GM19239 (cell line): ENCODE measurements at places on chromosomes 13 and 19.

GRCh38 chr19:58498316-58499020, 13.3 kb downstream of the SLC27A5 start:
- DNase-seq: no peak

- DNase-seq: no peak
These were observed 16.5 kb downstream of the IQCN start for GRCh38 chr19:18257503-18258470.

- no peak for DNase-seq
These were observed 13.1 kb downstream of the ATP11A start for GRCh38 chr13:112702986-112703379.

DNA sequence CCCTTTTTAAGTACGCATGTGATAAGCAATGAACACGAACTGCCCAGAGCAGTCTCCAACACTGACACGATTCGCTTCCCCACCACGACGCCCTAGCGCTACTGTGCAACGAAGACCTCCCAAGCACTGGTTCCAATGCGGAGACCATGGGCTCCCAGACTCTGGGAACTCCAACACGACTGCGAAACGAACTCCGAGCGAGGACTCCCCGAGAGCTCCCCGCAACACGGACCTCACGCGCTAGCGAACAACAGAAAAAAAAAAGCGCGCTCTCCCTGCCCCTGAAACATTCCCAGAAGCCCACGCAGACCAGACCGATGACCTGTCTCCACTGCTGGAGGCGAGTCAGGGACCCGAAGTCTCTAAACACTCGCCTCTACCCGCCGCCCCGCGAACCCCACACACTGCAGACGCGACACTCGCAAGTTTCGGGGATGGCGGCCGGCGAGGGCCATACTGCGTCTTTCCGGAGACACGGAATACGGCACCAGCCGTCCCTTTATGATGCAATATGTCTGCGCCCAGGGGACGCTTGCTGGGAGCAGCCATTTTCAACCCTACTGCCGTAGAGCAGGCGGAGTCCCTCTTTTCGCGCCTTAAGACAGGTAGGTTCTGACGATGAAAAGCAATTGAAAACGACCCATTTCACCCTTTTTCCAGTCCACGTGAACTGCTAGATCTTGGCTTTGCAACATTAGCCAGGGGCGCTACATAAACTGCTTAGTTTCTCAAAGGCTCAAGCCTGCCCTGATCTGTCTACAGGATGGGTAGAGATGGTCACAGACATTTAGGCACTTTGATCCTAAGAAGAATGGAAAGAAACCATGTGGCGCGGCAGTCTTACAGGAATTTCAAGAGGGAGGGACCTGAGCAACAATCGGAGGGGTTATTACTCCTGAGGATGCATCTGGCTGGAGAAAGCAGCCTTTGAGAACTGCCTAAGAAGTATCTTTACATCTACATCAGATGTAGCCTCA, at the start of gene ZNF577:
TSS of gene ZNF577 (minus strand) at position 430 of the 977 bp plus-strand sequence. CDS start 7,569 bp downstream, outside the sequence.
- no peak for DNase-seq

DNA sequence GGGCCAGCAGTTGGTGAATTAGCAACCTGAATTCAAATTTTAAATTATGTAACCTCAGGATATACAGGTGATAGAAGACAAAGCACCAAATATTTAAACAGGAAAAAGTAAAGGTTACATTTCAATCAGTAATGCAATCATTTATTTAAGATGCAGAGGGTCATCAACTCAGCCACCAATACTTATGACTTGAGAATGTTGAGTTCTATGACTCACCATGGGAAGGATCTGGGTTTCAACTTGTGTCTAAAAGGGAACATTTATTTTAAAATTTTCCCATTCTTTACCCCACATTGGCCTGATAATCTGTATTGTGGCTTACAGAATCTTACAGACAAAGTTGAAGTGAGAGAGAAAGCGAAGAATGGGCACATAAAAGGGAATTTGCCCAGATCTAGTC, 418.0 kb downstream of the NDFIP2 start:
- DNase-seq: no peak

GRCh38 chr19:746208-746819, 4.6 kb upstream of the MISP start:
- no peak for DNase-seq

DNA sequence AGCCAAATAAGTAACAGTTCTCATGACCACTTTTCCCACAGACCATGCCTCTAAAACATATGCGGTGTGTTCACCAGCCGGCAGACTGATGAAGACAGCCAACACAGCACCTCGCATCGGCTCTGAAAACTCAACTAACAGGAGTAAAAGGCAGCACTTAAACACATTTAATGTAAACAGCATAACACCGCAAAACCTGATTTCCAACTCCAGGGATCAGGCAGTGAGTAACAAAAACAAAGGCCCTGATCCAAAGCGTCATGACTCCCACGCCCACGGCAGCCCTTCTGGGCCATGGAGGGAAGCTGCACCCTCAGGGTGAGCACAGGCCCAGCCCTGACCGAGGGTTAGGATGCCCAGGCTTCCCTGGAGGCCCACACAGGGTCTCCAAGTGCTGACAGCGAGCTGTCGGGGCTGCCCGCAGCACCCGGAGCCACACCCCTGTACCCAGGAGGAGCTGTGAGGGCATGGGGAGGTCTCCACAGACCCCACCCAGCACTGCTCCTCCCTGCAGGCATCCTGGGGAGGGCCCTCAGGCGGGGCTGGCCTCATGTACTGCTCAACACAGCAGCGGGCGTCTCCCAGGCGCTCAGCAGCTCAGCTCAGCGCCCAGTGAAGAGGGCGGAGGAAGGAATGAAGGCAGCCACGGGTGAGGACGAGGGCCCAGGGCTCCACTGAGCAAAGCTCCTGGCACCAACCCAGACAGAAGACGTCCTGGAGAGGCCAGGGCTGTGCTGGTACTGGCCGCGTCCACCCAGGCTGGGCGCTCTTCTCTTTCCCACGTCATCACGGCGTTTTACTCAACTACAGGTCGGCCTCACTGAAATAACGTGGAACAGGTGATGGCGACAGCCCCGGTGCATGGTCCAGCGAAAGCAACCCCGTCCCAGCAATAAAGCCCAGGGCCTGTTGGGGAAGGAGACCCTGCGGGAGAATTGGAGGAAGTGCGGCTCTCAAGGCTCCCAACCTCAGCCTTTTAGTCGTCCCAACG, 53.7 kb downstream of the RASA3 start:
- no peak for DNase-seq

GRCh38 chr19:29587059-29587458, 19.0 kb upstream of the POP4 start:
- DNase-seq: no peak

- DNase-seq: peak; percentile 44
These were observed 13.3 kb upstream of the ZNF57 start for GRCh38 chr19:2887391-2887914.

- DNase-seq: no peak
These were observed 807.6 kb downstream of the UQCRFS1 start for GRCh38 chr19:28405346-28405742.

GRCh38 chr13:39073983-39074382, 35.7 kb downstream of the NHLRC3 start:
- no peak for DNase-seq

GRCh38 chr19:12789098-12789903, 2.0 kb upstream of the JUNB start:
- DNase-seq: no peak

- no peak for DNase-seq
These were observed 417.9 kb downstream of the GPC5 start for GRCh38 chr13:91816263-91816807.

- DNase-seq: no peak
These were observed 11.6 kb upstream of the ZNF536 start for GRCh38 chr19:30360376-30361106.

- DNase-seq: no peak
These were observed 1.8 kb upstream of the ATP11A start for GRCh38 chr13:112687836-112688559.

GRCh38 chr13:32298695-32299094, 16.5 kb downstream of the ZAR1L start:
- DNase-seq: no peak

DNA sequence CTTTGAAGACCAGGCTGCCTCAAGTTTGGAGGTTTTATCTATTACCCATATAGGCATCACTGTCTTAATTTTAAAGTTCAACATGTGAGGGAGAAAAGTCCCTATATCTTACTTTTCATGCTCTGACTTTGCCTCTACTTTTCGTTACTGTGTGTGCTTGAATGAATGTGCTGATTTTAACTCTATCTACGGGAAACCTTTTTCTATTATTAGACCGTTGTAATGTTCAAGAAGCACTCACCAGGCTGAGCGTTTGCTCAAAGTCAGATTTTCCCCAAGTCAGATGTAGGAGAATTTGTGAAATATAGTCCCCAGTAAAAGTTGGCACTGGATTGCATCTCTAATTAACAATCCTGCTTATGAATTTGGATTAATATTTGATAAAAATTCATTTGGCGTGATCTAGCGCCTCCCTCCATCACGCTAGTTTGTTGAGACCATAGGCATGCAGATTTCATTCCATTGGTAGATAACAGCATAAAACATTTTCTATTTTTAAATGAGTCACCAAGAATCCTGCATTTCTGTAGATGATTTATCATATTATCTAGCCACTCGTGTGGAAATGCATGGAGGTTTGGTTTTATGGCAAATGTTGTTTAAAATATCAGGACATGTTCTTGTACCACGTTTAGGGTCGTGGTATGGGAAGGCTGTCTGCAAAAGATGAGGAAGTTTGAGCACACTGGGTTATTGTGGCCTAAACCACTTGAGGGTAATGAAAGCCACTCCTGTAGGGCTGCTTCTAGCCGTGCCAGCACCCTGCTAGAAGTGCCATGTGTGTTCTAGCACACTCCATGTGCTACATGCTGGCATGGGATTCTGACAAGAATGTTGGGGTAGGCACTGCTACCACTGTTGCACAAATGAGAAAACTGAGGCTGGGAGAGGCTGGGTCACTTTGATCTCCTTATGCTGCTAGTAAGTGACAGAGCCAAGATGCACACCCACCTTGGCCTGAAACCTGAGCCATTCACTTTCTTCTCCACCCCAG, 179.4 kb downstream of the FGF9 start:
- no peak for DNase-seq

- no peak for DNase-seq
These were observed 24.2 kb upstream of the C13orf46 start for GRCh38 chr13:113997845-113998751.

DNA sequence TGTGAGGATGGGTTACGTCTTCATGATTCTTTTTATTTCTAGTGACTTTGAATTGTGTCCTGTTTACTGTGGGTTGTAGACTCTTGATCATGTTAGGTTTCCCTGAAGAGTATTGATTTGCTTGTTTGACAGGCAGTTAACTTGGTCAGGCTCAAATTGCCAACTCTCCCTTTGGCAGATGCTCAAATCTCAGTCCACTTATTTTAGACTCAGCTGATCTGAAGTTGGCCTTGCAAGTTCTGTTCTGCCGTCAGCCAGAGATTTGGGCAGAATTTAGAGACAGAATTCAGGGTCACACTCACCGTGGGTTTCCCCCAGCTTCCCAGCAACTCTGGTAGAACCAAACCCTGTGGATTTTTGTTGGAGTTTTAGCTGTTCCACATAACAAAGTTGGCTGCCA, 71.6 kb upstream of the TEX29 start:
- no peak for DNase-seq

DNA sequence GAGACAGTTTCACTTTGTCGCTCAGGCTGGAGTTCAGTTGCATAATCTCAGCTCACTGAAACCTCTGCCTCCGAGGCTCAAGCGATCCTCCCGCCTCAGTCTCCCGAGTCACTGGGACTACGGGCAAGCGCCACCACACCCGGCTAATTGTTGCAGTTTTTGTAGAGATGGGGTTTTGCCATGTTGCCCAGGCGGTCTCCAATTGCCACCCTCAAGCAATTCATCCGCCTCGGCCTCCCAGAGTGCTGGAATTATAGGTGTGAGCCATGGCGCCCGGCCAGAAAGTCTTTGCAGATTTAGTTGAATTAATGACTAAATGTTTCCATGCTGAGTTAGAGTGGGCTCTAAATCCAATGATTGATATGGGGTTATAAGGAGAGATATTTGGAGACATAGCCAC, 4.5 kb upstream of the CADM4 start:
- no peak for DNase-seq

GRCh38 chr19:46925548-46925950, 64.8 kb downstream of the ARHGAP35 start:
- no peak for DNase-seq

DNA sequence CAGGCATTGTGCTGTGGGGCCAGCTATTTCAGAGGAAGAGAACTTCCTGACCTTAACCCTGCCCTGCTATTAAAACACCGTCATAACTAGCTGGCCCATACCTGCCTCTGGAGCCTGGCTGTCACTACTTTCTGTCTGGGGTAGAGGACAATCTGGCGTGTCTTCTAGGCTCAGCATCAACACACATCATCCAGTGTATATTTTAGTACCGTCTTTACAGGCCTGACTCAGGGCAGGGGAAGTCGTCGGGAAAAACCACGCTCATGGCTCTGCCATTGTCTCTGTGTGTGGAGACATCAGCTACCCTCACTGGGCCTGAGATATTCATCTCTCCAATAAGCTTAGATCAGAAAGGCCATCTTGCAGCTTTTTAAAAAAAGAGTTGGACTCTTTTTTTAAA, 151.1 kb downstream of the KATNAL1 start:
- DNase-seq: no peak

- DNase-seq: no peak
These were observed 8.5 kb downstream of the SOX21 start for GRCh38 chr13:94703721-94704314.

DNA sequence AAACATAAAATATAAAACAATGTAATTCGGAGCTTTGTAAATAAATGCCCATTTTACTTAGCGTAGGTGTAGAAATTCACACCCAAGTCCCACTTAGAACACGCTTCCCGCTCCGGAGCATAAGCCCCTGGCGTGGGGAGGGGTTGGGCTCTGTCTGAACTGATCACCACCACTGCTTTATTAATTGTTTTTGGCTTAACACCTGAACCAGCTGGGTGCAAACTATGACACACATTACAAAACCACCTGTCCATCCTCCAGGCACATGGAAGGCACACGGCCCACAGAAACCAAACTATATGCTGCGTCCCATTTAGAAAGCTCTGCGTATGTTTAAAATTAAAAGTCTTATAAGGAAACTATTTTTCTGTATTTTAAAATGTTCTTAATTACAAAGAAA, 25.9 kb downstream of the RASA3 start:
- no peak for DNase-seq

- DNase-seq: no peak
These were observed 22.2 kb downstream of the SIGLEC5 start for GRCh38 chr19:51607920-51608562.

- DNase-seq: no peak
These were observed 28.0 kb downstream of the CARS2 start for GRCh38 chr13:110677731-110678545.

DNA sequence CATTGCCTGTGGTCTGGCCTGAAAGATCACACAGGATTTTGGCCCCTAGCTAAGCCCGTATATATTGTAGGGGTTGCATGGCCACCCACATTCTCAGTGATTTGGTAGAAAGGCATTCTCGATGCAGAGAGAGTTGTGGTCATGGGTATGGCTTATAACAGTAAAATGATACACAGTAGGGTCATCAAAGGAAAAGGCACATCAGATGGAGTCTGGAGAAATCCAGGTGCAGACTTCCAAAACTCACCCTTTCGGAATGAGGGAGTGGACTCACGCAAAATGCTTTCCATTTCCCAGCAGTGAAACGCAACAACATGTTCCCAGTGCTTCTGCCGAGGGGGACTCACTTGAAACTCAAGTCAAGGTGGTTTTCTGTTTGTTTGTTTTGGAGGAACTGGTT, 802.5 kb upstream of the SLITRK1 start:
- no peak for DNase-seq
